Occipital lobe (tissue), 3 donors: ENCODE measurements at places on chromosomes 7 and 10. TPM values are rescaled to one million over a fixed set of nuclear protein-coding genes. Genes with fewer than 3 reads are reported as not detected.

Gene GRID2IP
- total RNA-seq, result 1.2 TPM

Gene EEPD1
- 27.8 TPM for total RNA-seq

Gene ADAMTS14
- total RNA-seq, result 0.16 TPM

Gene SAMD8
- 83.1 TPM for total RNA-seq

Gene ZC3HAV1L
- total RNA-seq, result 10.8 TPM

Gene GLCCI1
- total RNA-seq, result 32.6 TPM

Gene WIPF3
- total RNA-seq, result 5.6 TPM

Gene EBF3
- 0.31 TPM for total RNA-seq

Gene GIMAP1
- 0.94 TPM for total RNA-seq

Gene MACC1
- total RNA-seq, result 0.16 TPM

Gene SMKR1
- total RNA-seq, result 2.3 TPM

Gene SRRT
- 29.5 TPM for total RNA-seq

Gene PLEKHS1
- not detected for total RNA-seq

Gene SPDYE2
- not detected for total RNA-seq

Gene GPNMB
- total RNA-seq, result 5.3 TPM

Gene PRKCQ
- 1.4 TPM for total RNA-seq

Gene SERPINE1
- total RNA-seq, result 0.78 TPM

Gene AKR1B15
- not detected for total RNA-seq

Gene RRP12
- 9.2 TPM for total RNA-seq

Gene BCAP29
- total RNA-seq, result 66.9 TPM

Gene NPC1L1
- 0.16 TPM for total RNA-seq

Gene NKX1-2
- 0.47 TPM for total RNA-seq

Gene ACHE
- total RNA-seq, result 16.1 TPM

Gene TBXAS1
- 3.4 TPM for total RNA-seq

Gene ABCA13
- total RNA-seq, result 0.16 TPM

Gene COL17A1
- total RNA-seq, result not detected

Gene TMEM273
- total RNA-seq, result 1.7 TPM

Gene PROSER2
- 0.47 TPM for total RNA-seq

Gene ARL3
- 31.2 TPM for total RNA-seq

Gene GALNT17
- 13.3 TPM for total RNA-seq
